ENCODE measurements at places on chromosomes 3 and 15. TPM values are rescaled to one million over a fixed set of nuclear protein-coding genes. Genes with fewer than 3 reads are reported as not detected.
A peak's percentile ranks its signal among the peaks of the same experiment; 100 is the strongest.

HAUS2 gene
- 49.3 TPM for total RNA-seq

P2RY14 gene
- total RNA-seq = 2.5 TPM

GNB4 gene
- total RNA-seq = 66.2 TPM

ASB14 gene
- not detected for total RNA-seq

MOBP gene
- total RNA-seq = not detected

HDC gene
- total RNA-seq = 8.3 TPM

PARP15 gene
- 4.0 TPM for total RNA-seq

TIMP4 gene
- total RNA-seq = 73.9 TPM

ATP13A5 gene
- total RNA-seq = not detected

FEZF2 gene
- not detected for total RNA-seq

CHSY1 gene
- total RNA-seq = 153 TPM

KNG1 gene
- total RNA-seq = not detected

DLL4 gene
- total RNA-seq = 13.0 TPM

TUSC7 gene
- not detected for total RNA-seq

STRA6 gene
- 0.28 TPM for total RNA-seq

DNA sequence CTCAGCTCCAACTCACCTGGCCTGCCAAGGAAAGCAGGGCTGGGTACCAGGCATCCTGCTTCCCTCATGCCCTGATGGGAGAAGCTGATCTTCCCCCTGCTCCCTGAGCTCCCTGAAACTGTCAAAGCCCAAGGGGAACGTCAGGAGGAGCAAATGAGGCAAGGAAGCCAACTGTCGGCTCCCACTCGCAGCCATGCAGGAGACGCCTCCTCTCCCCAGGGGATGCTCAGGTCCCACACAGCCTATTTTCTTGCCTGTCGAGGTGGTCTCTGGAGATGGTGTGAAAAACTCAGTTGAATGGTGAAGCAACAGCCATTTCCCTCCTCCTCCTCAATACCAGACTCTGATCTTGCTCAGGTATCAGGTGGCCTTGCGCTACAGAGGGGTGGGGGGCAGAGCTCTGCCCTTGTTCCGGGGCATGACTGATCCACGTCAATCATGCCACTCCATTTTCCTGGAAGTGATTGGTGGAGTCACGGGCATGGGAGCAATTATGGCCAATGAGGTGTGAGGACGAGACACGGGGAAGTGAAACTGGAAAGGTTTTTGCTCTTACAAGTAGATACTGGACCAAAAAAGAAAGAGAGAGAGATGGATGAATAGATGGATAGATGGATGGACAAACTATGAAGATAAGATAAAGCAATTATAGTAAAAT, 58.2 kb downstream of the SLC6A1 start:
- no peak for DNase-seq

DNA sequence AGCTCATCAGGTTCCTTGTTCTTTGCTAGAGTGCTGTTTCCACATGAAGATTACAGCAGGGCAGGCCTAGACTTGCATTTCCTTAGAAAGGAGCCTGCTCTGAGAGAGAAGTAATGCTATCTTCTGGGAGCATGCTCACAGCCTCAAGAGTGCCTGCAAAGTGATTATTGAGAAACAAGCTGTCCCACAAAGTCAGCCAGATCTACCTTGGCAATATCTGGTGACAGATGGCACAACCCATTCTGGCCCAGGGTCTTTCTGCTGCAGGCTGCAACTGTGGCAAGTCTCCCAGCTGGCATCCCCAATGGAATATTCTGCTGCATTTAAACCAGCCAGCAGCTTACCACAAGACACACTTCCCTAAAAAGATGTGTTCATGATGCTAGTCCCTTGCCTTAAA, 29.3 kb downstream of the MTMR10 start:
- no peak for DNase-seq

DNA sequence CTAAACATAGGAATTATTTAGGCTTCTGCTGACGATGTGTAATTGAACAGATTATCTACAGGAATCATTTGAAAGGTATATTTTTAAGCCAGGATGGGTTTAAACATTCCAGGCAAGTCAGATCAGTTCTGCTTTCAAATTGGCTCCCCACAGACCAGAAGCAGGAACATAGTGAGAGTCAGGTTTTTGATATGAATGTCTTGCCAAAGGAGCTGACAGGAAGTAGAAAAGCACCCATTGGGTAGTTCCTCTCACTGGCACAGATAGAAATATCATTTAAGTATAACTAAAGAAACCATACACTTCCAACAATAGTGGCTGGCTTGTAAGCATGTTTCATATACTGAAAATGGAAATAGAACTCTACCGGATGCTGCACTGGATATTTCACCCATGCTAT, 95.2 kb downstream of the CLDN1 start:
- no peak for DNase-seq

DNA sequence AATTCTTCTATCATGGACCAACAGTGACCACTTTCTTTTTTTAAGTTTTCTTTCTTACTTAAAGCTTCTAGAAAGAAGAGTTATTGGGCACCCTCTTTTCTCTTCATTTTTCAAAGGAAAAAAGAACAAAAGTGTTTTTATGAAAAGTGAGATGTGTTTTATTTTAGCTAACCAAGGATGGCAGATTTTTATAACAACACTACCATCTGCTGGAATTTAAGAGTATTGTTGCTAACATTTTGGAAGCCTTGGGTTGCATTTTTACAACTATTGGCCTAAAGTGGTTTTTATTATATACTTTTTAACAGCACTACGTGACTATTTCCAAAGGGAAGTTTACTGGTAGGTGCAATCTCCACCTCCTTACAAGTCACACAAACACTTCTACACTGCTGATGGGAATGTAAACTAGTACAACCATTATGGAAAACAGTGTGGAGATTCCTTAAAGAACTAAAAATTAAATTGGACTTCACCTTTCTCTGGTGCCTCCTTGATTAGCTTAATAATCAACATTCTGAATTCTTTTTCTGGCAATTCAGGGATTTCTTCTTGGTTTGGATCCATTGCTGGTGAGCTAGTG, 237.7 kb upstream of the AGTR1 start:
- DNase-seq = no peak

- no peak for DNase-seq
Observed at GRCh38 chr3:154105218-154105975, 15.8 kb upstream of the ARHGEF26 start.

DNA sequence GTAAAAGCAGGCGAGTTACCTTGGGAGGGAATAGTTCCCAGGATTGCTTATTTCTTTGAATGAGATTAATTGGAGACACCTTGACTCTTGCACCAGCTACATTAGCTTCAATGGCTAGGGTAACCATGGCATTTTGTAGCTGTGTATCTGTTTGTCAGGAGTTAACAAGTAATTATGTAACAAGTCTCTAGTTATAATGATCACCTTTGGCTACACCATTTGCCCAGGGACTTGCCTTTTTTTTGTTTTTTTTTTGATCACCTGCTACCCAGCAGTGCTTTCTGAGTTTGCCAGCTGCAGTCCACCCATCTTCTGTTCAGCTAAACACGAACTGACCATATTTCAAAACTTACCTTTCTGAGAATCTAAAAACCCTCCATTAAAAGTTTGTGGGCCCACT, 2.2 kb downstream of the MED12L start:
- DNase-seq = no peak

- no peak for DNase-seq
Observed at GRCh38 chr15:92958105-92958504, 58.0 kb downstream of the CHD2 start.

- DNase-seq = no peak
Observed at GRCh38 chr15:90763366-90764099, 46.4 kb downstream of the BLM start.

GRCh38 chr15:90037511-90037860, 36.4 kb downstream of the ZNF710 start:
- DNase-seq = no peak

- no peak for DNase-seq
Observed at GRCh38 chr15:101561584-101561906, 72.0 kb upstream of the PCSK6 start.

- DNase-seq = peak; percentile 48
Observed at GRCh38 chr15:76177491-76178040, 117.8 kb downstream of the TMEM266 start.

DNA sequence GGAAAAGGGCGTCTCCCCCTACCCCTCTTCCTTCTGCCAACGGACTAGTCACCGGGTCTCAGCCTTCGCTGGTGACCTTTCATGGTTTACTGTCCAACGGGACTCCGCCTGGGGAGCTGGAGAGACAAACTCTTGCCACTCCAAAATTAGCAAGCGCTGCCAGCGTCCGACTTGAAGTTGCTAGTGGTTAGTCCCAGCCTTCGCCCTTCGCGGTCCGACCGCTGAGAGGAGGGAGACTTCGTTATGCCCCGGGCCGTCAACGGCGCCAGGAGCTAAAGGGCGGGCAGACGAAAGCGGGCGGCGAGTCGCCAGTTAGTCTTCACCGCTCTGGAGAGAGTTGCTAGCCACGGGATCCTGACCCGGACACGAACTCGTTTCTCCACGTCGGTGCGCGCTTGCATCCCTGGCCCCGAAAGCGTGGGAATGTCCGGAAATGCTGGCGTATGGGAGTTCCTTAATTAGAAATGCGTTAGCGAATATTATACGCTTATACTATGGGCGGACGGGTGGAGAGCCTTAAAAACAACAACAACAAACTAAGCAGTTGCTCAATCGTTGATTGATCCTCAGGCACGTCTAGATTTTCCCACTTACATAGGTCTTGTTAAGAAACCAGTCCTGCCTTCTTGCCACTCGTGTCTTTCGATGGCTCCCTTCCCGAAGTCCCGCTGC, 716 bp downstream of the SMC4 start:
- no peak for DNase-seq

DNA sequence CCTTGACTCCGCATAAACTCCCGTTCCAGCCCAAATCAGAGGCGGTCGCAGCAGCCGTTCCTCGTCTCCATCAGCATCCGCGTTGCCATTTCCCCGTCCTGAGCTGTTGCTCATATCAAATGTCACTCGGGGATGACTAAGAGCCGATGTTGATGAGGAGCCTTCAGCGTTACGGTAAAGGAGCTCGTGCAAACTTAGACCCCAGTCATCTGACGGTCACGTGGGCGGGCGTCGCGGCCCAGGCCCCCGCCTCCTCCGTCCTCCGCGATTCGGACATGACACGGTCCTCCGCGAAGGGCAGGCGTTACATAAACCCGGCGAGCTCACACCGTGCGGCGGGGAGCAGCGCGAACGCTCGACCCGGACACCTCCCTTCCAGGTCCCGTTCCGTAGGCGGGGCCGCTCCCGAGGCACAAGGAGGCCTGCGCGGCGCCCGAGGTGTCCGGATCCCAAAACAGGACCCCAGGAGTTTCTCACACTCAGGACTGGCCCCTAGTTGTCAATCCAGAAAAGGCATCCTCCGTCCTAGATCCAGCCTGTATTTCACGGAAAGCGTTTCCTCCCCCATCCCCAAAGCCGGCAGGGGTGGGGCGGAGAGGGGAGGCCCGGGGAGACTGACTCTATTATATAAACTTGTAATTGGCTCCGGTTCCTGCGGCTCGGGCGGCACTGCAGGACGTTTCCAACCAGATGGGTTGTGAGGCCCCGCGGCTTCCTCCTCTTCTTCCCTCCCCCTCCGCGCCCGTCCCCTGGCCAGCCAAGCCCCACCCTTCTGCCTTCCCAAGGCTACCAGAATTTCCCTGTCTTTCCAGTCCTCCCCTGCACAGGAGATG, 100.0 kb upstream of the IGF1R start:
- peak; percentile 67 for DNase-seq

GRCh38 chr3:180063783-180064182, 27.0 kb upstream of the PEX5L start:
- no peak for DNase-seq

GRCh38 chr15:101480613-101481380, 8.7 kb downstream of the PCSK6 start:
- DNase-seq = no peak

DNA sequence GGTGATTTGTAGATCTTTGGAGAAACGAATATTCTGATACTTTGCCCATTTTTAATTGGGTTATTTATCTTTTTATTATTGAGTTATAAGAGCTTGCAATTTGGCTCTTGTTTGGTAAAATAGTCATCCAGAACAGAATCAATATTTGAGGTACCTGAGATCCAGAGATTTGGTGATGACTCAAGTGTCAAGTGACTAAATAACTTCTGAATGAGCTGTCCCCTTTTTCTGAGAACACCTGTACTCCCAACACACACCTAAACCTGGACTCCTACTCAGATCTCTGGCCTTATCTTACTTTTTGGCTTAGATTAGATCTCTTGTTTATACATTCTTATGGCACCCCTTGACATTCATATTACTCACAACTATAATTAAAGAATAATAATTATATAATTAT, 3.1 kb upstream of the TRA2B start:
- no peak for DNase-seq

GRCh38 chr3:188209740-188210139, 55.8 kb downstream of the LPP start:
- no peak for DNase-seq

DNA sequence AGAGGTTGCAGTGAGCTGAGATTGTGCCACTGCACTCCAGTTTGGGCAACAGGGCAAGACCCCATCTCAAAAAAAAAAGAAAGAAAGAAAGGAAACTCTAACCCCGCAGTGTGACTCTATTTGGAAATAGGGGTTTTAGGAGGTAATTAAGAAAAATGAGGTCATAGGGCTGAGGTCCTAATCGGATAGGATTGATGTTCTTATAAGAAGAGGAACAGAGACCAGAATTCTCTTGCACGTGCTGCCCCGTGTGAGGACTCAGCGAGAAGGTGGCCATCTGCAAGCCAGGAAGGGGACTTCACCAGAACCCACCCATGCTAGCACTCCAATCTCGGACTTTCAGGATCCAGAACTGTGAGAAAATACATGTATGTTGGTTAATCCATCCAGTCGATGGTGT, 25.8 kb downstream of the KLHL6 start:
- no peak for DNase-seq

GRCh38 chr3:188198760-188199327, 44.9 kb downstream of the LPP start:
- DNase-seq = no peak

DNA sequence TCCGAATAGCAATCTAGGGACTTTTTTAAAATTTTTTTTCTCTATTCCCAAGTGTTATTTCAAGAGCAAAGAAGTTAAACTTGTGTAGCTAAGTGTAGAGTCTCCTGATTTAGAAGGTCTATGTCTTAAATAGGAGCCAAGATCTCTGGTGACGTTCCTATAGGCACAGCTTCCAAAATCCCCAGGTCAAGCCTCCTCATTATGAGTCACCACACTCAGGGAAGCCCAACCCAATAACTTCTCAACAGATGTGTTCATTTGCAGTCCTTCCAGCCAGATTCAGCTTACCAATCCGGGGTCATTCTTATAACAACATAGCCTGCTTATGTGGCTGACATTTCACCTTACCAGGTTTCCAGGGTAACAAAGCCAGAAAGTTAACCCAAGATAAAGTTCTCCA, 270.3 kb downstream of the IL5RA start:
- no peak for DNase-seq

DNA sequence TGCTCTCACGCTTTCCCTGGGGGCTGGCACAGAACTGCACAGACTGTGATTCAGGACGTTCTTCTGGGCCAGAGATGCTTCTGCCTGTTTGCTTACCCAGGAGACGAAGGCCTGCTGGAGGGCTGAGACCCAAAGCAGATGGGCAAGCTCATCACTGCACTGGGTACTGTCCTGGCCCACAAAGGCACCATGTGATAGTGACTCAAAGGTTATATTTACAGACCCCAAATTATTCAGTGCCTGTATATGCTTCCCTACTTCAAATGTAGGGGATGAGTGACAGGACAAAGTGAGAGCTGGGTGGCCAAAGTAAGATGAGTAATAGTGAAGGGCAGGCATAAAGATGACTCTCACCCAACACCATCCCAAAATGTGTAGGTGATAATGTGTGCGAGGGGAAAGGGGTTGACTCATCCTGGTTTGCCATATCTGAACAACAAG, 127.4 kb downstream of the WDR76 start:
- no peak for DNase-seq
